Thyroid gland (tissue), 4 donors: ENCODE measurements at places on chromosomes 13 and 19. TPM values are rescaled to one million over a fixed set of nuclear protein-coding genes. Genes with fewer than 3 reads are reported as not detected.

DNA sequence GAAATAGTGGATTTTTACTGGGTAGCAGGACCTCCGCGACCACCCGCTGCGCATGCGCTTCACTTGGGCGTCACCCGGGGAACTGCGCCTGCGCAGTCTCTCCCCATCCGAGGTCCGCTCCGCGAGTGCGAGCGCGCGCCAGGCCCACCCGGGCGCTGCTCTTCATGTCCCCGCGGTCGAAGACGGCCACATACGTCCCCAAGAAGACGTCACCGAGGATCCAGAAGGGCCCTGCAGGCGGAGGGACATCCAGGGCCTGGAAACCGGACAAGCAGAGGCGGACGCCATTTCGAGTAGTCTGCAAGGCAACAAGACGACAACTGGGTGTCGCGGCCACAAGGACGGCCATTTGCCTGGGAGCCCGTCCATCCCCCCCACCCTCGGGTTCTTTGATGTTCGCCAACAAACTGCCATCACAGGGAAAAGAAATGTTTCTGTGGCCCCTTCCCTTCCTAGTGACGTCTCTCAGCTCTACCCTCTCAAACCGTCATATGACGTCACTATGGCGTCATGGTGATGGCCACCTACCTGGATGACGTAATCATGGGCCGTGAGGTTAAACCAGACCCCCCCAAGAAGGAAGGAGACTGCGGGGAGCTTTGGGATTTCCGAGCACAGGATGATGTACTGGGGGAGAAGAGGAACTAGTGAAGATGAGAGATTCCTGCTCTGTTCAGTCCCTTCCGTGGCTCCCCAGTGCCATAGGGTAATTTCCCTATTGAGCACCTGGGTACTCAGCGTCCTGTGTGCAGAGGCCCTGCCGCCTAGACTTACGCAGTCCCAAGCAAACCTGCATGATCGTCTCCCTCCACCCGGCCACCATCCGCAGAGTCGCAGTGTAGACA is 6.7 kb downstream of the NAPSA start:
- DNase-seq: peak; percentile 58

DNA sequence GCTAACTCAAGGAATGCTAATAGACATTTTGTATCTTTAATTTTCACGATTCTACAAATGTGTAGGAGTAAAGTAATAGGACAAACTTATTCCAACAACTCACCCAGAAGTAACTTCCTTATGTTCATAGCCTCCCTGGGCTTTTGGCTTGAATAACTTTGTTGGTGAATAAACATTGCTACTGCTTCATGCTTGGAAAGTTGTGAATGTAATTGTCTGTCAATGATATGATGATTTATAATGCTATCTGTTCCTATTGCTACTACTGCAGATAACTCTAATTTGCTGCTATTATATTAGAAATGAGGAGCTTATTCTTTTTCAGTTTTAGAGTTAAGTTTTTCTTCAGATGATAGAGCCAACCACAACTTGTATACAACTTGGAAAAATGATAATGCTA is 307.7 kb downstream of the PCDH9 start:
- no peak for DNase-seq

GRCh38 chr19:45347570-45348366 is 7.2 kb downstream of the KLC3 start:
- no peak for DNase-seq

DNA sequence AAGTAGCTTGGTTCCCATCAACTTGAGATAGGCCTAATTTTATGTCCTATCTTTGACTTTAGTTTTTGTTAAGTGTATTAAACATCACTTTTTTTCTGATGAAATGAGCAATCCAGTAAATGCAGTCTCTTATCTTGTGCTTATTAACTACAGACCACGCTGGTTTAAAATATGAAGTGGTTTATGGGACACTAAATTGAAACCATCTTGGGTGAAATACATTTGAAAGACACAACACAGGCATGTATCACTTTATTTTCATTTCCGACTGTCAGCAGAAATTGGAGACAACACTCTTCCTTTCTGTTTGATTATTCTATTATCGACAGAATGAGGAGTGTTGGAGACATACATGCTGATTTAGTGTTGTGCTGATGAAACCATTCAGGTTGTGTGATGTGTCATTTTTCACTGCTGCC is 447.7 kb downstream of the GPC6 start:
- DNase-seq: no peak

GRCh38 chr19:3281026-3281425 is 56.6 kb downstream of the CELF5 start:
- DNase-seq: no peak

DNA sequence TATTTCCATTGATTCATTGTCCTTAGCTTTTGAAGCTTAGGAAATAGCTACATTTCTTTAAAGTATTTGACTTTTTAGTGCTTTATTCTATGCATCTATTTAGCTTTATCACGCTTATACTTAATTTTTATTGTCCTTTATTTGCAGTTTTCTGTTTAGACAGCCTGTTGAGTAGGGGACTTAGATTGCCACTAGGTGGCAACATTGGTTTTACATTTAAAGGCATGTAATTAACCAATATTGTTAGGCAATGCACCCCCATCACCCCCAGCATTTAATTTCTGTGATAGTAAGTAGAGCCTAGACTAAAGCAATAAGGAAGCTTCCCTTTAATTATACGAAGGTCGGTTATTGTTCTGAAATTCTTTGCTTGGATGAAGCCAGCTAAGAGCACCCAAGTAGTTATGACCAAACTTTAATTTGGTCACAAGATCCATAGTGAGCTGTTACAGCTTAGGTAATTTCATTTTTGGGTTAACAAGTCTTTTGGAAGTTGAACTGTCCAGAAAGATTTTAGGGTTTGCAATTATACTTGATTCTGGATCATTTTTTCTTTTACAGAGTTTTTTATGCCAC is 36.5 kb downstream of the B3GLCT start:
- no peak for DNase-seq

Gene MAMSTR
- 0.67 TPM for total RNA-seq

Gene LTBP4
- 276 TPM for total RNA-seq

Gene ICAM5
- total RNA-seq: not detected

Gene CDC34
- 44.8 TPM for total RNA-seq

Gene CCDC124
- 48.8 TPM for total RNA-seq
